Pancreas (tissue), 10 donors: ENCODE measurements at places on chromosomes 16 and 17. TPM values are rescaled to one million over a fixed set of nuclear protein-coding genes. Genes with fewer than 3 reads are reported as not detected.

GRCh38 chr16:27270349-27270748 lies 1.8 kb upstream of the NSMCE1 start:
- H3K4me3 ChIP-seq: no peak overlapping the region
- no peaks in the 10 kb centered on the region for H3K27me3 ChIP-seq
- H3K36me3 ChIP-seq: no peaks in the 10 kb centered on the region

DNA sequence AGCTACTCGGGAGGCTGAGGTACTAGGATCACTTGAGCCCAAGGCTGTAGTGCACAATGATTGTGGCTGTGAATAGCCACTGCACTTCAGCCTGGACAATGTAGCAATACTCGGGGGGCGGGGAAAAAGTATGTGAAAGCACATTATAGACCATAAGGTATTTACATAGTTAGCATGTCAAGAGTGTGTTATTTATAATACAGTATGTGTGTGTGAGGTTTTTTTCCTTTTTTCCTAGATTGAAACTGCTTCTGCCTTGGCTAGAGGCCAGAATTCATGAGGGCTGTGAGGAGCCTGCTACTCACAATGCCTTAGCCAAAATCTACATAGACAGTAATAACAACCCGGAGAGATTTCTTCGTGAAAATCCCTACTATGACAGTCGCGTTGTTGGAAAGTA lies 30.5 kb downstream of the PTRH2 start:
- no peaks in the 10 kb centered on the region for H3K27me3 ChIP-seq
- H3K4me1 ChIP-seq: no peaks in the 10 kb centered on the region
- H3K27ac ChIP-seq: no peak overlapping the region
- H3K36me3 ChIP-seq: peaks cover 2% of the 10 kb centered on the region

GRCh38 chr16:9330095-9330494 lies 238.7 kb downstream of the HAPSTR1 start:
- H3K4me1 ChIP-seq: no peaks in the 10 kb centered on the region
- H3K27ac ChIP-seq: no peak overlapping the region
- H3K36me3 ChIP-seq: no peaks in the 10 kb centered on the region
- H3K4me3 ChIP-seq: no peak overlapping the region
- no peaks in the 10 kb centered on the region for H3K27me3 ChIP-seq

- H3K36me3 ChIP-seq: no peaks in the 10 kb centered on the region
- H3K4me1 ChIP-seq: peaks cover 27% of the 10 kb centered on the region
Observed at GRCh38 chr16:67541391-67542263, 13.0 kb downstream of the RIPOR1 start.

DNA sequence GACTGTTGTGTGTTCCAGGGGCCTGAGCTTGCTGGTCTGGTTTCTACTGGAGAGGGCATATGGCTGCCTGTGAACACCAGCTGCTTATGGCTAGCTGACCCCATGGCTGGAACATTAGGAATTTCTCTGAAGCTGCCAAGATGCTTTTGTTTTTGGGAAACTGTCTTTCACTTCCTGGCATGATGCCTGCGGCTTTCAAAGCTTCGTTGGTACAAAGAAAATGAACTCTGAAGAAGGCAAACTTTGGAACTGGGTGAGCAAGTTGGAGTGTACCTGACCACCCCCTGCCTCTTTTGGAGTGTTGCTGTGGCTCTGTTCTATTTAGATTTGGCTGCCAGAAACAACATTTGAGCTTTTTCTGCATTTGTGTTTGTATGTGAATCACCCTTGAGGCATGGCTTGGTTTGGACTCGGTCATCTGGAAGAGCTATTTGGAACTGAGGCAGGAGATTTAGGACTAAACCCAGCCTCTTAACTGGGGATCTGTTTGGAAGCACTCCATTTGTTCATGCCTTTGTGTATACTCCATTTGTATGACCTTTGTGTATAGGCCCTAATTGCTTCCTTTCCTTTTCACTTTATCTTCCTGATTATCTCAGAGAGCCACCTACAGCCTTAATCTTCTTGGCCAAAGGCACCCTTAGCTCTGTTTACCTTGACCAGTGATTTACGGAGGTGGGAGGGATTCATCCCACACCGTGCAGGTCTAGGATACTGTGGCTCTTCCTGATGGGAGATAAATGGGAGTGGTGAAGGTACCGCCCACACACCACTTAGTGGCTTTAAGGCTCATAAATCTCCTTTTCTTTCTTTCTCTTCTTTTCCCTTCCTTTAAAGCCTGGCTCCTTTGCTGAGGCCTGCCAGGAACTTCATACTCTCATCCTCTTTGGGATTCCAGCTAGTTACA lies 7.3 kb upstream of the CPHXL start:
- H3K4me3 ChIP-seq: no peak overlapping the region
- H3K4me1 ChIP-seq: no peaks in the 10 kb centered on the region
- no peaks in the 10 kb centered on the region for H3K27me3 ChIP-seq
- no peak overlapping the region for H3K27ac ChIP-seq

GRCh38 chr17:5121186-5121841 lies 5.5 kb downstream of the USP6 start:
- H3K4me1 ChIP-seq: no peaks in the 10 kb centered on the region
- no peak overlapping the region for H3K4me3 ChIP-seq
- DNase-seq: peak; percentile 51

GRCh38 chr16:6892966-6893365 lies 439.7 kb upstream of the RBFOX1 start:
- no peaks in the 10 kb centered on the region for H3K36me3 ChIP-seq
- no peak overlapping the region for H3K4me3 ChIP-seq
- no peak for DNase-seq
- no peaks in the 10 kb centered on the region for H3K27me3 ChIP-seq

GRCh38 chr16:14606102-14606501 lies 24.0 kb downstream of the PARN start:
- no peaks in the 10 kb centered on the region for H3K27me3 ChIP-seq
- H3K4me1 ChIP-seq: peaks cover 6% of the 10 kb centered on the region
- H3K27ac ChIP-seq: no peak overlapping the region

GRCh38 chr17:50214976-50215760 lies 13.7 kb upstream of the COL1A1 start:
- no peaks in the 10 kb centered on the region for H3K36me3 ChIP-seq
- H3K27ac ChIP-seq: no peak overlapping the region
- H3K4me1 ChIP-seq: no peaks in the 10 kb centered on the region
- no peak for DNase-seq
- no peak overlapping the region for H3K4me3 ChIP-seq
- no peaks in the 10 kb centered on the region for H3K27me3 ChIP-seq

The PLCG2 gene
- total RNA-seq: 4.4 TPM

The KSR1 gene
- 130 TPM for total RNA-seq

The CYGB gene
- 2.6 TPM for total RNA-seq
